Muscle of leg (tissue), 16 donors: ENCODE measurements at places on chromosomes 12 and 14.

DNA sequence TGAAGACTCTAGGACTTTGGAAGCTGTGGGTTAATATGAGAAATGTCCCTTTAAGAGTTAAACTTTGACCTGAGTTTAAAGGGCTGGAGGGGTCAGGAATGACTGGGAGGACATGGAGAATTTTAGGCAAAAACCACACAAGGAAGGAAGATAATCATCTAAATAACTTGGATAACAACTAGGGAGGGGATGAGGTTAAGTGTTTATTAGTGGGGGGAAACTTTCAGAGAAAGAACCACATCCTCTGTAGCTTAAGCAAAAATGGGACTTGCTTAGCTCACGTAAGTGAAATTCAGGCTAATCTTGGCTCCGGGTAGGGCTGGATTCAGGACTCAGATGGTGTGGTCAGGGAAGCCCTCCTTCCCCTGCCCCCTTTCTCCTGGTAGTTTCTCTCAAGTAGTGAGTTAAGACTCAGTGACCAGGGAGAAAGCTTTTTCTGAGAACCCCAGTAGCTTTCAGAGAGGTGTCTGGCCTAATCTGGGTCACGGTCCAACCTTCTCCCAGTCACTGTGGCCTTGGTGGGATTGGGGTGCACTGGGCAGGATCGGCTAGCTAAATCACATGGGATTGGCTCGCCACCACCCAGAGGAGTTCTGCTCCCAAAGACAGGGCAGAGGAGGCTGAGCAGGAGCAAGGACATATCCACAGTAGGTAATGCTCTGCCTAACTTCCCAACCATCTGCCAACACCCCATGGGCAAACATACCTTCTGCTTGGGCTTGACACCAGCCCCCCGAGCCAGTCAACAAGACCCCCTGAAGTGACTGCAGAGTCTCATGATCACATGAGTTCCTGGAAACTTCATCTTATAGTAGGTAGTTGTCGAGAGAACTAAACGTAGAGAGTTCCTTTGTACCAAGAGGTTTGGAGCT, 52.8 kb downstream of the ARF6 start:
- H3K27me3 ChIP-seq: no peaks in the 10 kb centered on the region
- H3K36me3 ChIP-seq: no peaks in the 10 kb centered on the region
- H3K4me3 ChIP-seq: no peak overlapping the region
- DNase-seq: no peak
- peaks cover 13% of the 10 kb centered on the region for H3K4me1 ChIP-seq

DNA sequence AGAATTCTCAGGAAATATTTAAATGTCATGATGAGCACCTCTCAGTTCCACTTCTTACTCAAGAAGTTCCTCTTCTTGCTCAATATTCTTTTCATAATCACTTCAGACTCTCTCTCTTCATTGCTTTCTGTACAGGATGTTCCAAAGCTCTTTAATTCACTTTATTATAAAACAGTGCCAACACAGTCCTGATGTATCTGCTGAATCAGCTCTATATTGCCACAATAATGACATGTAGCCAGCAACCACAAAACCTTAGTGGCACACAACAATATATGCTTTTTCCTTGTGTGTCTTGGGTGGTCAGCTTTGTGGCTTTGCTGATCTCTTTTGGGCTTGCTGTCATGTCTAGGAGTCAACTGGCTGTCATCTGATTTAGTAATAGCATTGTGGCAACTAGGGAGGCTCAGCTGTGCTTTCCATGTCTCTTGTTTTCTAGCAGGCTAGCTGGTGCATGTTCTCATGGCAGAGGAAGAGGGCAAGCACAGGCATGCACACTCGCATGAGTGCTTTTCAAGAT, 52.8 kb upstream of the SLC2A13 start:
- no peak overlapping the region for H3K27ac ChIP-seq
- H3K27me3 ChIP-seq: no peaks in the 10 kb centered on the region
- H3K36me3 ChIP-seq: no peaks in the 10 kb centered on the region
- H3K4me3 ChIP-seq: no peak overlapping the region
- no peak for DNase-seq
- no peaks in the 10 kb centered on the region for H3K4me1 ChIP-seq

GRCh38 chr12:109681986-109682707, 31.5 kb upstream of the FAM222A start:
- DNase-seq: no peak
- H3K4me1 ChIP-seq: peaks cover 2% of the 10 kb centered on the region
- no peak overlapping the region for H3K4me3 ChIP-seq

- no peak for DNase-seq
- H3K27me3 ChIP-seq: peaks cover 3% of the 10 kb centered on the region
- H3K36me3 ChIP-seq: no peaks in the 10 kb centered on the region
- no peak overlapping the region for H3K4me3 ChIP-seq
- no peaks in the 10 kb centered on the region for H3K4me1 ChIP-seq
- no peak overlapping the region for H3K27ac ChIP-seq
Observed at GRCh38 chr12:119090865-119091264, 87.9 kb upstream of the HSPB8 start.
